ENCODE measurements at places on chromosomes 12 and 14.

DNA sequence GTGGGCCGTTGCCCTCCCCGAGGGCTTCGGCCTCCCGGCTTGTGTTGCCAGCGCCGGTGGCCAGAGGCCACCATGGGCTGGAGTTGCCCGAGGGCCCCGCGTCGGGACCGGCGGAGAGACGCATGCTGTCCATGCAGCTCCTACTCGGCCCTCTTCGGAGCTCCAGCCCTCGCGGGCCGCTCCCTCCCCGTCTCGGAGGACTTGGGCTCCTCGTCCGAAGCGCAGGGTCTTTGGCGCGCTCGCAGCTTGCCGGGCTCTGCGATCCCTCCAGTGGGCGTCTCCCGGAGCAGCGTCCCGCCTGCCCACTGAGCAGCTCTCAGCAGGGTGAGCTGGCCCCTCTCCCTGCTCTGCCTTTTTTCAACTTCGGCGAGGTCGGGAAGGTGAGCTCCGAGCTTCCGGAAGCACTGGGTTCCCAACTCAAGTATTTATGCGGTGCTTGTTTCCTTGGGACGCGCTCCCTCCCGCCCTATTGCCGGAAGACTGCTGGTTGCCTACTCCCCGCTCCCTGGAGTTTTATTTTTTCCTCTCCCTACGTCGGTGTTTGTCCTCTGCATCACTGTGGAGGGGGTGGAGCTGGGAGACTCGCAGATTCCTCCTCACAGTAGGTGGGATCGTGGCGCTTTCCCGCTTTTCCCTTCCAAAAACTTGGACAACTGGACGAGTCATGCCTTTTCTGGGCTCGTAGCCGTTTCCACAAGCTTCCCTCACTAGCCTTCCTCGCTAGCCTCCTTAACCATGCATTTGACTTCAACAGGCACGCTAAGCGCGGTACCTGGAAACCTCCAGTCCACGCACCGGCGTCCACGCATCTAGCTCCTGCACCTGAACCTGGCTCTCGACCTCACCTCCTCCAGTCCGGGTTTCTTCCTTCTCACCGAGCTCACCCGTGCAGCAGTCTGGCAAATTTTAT lies at the start of gene AVPR1A:
Gene AVPR1A, minus strand, starts transcription at position 489 of the 910 bp plus-strand sequence. Its CDS starts 365 bp downstream, at position 124.
- DNase-seq = no peak

- no peak for DNase-seq
Observed at GRCh38 chr14:96082420-96083300, 43.5 kb downstream of the C14orf132 start.

- no peak for DNase-seq
Observed at GRCh38 chr14:60789656-60790055, 55.1 kb downstream of the MNAT1 start.

DNA sequence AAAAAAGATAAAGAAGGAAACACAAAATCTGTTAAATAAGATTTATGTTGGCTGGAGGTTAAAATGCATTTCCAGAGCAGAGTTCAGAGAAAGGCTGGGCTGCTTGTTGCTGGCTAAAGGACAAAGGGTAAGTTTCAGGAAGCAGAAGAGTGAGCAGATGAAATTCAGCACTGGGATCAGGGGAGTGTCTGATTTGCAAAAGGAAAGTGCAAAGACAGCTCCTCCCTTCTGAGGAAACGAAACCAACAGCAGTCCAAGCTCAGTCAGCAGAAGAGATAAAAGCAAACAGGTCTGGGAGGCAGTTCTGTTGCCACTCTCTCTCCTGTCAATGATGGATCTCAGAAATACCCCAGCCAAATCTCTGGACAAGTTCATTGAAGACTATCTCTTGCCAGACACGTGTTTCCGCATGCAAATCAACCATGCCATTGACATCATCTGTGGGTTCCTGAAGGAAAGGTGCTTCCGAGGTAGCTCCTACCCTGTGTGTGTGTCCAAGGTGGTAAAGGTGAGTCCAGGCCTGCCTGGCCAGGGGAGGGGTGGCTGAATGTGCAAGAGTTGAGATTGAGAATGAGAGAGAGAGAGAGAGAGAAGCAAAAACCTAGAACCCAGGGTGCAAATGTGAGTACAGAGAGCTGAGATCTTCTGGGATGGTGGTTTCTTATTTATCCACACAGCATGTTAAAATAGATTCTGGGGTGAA lies at the start of gene OAS1:
Gene OAS1, plus strand, starts transcription at position 251 of the 703 bp plus-strand sequence. Its CDS starts 78 bp downstream, at position 329.
- peak; percentile 79 for DNase-seq

DNA sequence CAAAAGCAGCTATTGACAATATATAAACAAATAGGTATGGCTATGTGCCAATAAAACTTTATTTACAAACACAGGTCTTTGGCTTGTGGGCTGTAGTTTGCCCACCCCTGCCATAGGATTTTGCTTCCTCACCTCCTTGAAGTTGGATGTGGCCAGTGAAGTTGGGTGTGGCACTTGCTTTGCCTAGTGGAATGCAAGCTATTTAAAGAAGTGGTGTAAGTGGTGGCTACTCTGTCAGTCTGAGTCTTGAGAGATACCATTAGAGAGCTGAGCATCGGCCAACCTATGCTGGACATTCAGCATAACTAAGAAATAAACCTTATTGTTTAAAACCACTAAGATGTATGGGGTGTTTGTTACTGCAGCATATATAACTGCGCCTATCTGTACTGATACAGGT lies 321.3 kb downstream of the RGS6 start:
- DNase-seq = no peak

- no peak for DNase-seq
Observed at GRCh38 chr14:63905370-63905769, 52.6 kb downstream of the SYNE2 start.

DNA sequence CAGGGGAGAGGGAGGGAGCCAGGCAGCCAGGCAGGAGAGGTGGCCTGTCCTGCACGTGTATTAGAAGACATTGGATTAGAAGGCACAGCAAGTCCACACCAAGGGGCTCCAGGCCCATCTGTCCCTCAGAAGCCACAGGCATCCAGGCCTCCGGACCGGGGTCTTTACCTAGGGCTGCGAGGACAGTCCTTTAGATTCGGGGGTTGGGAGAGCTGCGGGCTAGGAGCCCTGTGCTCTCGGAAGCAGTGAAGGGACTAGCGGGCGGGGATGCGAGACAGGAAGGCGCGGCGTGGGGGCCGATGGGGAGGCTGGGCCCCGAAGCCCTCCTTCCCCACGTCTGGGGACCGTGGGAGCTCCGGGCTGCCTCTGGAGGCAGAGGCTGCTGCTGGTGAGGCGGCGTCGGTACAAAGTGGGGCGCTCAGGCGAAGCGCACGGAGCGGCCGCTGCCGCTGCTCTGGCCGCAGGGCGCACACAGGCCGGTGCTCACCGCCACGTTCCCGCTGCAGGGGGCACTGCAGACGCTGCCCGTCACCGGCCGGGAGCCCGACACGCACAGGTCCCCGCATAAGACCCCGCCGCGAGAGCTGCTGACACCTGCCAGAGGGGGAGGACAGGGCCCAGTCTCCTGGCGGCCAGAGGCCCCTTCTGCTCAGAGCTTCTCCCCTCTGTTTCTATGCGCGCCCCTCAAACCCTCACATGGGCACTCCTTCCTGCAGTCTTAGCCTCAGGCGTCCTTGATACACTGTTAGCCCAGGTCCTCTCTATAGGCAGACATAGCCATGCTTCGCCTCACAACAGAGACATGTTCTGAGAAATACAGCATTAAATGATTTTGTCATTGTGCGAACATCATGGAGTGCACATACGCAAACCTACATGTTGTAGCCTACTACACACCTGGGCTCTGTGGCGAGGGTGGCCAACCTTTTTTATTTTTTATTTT lies 17.3 kb downstream of the KRT7 start:
- DNase-seq = no peak

All from activated CD8-positive, alpha-beta memory T cell treated with anti-CD3 and anti-CD28 coated beads, Interleukin-2, amount 10 ng/mL, durations not matched to agents 7 days and 5 days (primary cell).